ENCODE measurements at places on chromosomes 1 and 21.

- DNase-seq, result peak; percentile 36
Observed at GRCh38 chr1:27872802-27873551, 633 bp downstream of the THEMIS2 start.

DNA sequence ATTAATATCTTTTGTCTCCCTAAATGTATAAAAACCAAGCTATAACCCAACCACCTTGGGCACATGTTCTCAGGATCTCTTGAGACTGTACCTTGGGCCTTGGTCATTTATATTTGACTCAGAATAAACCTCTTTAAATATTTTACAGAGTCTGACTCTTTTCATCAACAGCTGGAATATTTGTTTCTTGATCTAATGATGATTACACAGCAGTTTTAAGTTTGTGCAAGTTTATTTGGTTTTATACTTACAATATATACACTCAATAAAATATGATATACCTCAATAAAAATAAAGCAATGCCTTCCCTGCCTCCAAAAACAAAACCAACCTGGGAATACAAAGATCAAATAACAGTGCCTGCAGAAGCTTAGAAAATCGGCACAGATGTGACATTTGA, 22.0 kb downstream of the LEPR start:
- DNase-seq, result no peak

DNA sequence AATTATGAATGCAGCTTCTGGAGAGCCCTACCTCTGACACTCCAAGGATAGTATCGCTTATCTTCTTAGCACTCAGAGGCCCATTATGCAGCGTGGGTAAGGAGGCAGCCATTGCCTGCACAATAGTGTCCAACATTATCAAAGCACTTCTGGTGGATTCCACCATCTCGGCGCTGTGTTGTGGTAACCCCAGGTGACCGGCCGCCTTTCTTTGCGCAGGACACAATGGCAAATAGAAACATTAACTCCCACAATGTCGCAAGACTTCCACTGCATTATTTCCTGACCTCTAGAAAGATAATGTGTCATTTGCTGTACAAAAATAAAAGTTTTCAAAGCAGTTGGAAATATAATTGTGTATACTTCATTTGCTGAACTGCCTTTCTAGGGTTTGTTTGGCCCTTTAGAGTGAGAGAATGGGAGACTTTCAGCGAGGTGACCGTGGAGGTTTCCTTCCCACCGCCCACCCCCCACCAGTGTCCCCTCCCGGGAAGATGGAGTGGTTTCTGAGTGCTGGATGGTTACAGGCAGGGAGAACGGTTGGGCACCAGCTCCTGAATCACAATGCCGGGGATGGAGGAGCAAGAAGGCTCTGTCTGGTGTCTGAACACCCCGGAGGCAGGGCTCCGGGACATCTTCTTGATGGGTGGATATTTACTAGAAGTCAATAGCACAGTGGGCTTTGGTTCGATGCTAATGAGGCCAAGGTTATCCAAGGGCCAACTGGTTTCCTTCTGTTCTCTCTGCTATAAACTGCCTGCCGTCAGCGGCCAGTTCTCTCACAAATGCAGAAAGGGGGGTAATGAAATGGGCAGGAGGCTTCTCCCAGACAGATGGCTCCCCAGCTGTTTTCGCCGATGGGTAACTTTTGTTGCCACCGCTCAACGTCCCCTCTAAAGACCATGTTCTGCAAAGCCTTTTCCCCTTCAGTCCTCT, 215.4 kb upstream of the PROX1 start:
- no peak for DNase-seq

GRCh38 chr1:46675549-46676314, 4.1 kb downstream of the TEX38 start:
- no peak for DNase-seq

DNA sequence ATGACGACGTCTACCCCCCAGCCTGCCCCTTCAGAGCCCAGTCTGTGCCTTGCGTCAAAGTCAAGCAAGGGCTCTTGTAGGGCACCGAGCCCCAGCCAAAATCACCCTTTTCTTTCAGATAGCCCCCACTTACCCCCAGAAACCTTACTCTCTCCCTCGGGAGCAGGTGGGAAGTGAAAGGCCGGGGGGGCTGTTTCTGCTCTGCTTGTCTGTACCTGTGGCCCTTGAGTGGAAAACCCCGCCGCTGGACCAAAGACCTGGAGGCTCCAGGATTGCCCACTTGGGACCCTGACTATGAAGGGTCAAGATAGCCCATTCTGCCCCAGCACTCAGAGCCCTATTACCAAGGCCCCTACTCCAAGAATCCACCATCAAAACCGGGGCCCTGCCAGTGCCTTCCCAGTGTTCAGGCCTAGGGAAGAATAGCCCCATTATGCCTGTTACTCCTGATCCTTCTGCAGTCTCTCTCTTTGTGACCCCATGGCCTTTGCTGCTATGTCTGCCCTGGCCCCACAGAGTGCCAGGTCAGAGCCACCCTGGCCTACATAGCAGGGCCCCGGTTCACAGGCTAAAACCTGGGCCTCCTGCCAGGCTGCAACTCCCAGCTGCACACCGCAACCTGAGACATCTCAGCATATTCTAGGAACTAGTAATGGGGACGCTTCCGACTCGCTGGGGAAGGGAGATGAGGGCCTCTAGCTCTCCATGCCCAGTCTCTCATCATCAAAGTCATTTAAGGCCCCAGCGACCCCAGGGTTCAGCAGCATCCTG, 22.2 kb upstream of the HPDL start:
- DNase-seq, result no peak

DNA sequence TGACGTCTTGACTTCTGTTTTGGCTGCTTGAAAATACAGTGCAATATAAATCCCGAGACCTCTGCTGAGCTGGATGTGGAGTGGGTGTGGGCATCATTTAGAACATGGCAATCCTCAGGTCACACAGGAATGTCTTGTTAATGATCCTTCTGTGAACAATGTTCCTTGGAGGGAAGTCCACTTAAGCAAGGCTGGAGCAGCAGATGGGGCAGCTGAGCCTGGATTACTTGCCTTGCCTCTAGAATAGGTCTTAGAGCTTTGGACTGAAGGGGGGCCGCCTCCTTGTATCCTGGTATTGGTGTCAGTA, 926 bp upstream of the SCMH1 start:
- no peak for DNase-seq

GRCh38 chr1:217363319-217363718, 267.6 kb downstream of the GPATCH2 start:
- no peak for DNase-seq

DNA sequence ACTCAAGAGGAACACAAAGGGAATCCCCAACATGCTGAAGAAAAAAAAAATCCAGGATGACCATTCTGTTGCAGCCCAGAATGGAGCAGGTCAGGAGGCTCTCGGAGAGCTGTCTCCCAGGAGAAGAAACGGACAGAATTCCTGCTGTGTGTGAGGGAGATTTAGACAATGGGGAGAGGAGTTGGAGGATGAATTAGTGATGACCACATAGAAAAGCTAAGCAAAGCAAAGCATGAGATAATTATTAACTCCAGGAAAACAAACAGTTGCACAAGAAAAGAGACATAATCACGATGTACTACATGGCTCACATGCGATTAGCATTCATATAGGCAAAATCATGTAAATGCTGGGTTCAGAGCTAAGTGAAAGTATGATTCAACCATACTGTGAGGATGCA, 61.1 kb upstream of the SMYD2 start:
- DNase-seq, result peak; percentile 31

- no peak for DNase-seq
Observed at GRCh38 chr1:60936591-60937342, 145.6 kb upstream of the NFIA start.
